ENCODE measurements at places on chromosomes 11 and 22.

- no peak for DNase-seq
Measured at GRCh38 chr22:28955817-28956216, 72.4 kb downstream of the ZNRF3 start.

DNA sequence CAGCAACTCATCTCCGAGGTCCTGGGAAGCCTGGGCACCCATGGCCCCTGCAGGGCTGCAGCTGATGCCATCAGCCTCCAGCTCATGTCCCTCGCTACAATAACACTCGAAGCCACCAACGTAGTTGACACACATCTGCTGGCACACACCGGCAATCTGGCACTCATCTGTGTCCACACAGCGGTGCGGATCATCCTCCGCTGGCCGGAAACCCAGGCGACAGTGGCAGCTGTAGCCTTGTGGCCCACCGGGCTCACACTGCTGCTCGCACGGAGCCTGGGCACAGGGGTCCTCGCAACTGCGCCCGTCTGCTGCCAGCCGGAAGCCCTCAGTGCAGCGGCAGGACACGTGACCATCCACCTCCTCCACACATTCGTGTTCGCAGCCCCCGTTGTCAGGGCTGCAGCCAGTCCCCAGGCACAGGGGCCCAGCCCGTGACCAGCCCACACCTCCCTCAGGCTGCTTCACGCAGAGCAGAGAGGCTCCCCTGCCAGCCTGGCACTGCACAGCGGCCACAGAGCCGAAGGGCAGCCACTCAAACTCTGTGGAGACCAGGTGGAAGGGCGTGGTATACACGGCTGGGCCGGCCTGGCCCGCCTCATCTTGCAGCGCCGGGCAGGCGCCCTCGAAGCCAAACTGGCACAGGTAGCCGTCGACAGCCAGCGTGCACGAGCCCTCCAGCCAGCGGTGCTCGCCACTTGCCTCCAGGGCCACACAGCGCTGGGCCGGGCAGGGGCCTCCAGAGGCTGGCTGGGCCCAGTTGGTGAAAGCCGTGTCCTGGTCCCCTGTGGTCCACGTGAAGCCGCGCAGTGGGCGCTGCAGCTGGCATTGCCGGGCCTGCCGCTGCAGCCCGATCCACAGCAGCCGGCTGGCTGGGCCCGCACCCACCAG, 678 bp downstream of the CD248 start:
- DNase-seq = no peak

GRCh38 chr11:13316528-13316961, 39.0 kb downstream of the BMAL1 start:
- DNase-seq = no peak

DNA sequence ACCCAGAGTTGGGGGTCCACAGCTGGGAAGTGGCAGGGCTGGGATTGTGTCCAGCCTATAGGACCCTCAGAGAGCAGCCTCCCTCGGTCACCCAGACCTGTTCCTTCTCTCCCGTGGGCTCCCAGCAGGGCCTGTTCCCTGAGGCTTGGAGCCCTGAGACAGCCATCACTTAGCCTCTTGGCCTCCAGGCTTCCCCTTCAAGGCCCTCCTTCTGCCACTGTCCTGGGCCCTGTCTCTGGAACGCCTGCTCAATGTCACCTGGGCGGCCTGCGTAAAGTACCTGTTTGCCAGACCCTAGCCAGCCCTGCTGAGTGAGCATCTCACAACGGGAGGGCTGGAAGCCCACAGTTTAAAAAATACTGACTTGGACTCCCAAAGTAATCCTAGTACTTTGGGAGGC, 6.5 kb downstream of the MGAT3 start:
- DNase-seq = no peak

- DNase-seq = no peak
Measured at GRCh38 chr22:32164075-32164860, 5.2 kb upstream of the C22orf42 start.

- DNase-seq = no peak
Measured at GRCh38 chr11:27401833-27402316, 38.9 kb upstream of the CCDC34 start.

DNA sequence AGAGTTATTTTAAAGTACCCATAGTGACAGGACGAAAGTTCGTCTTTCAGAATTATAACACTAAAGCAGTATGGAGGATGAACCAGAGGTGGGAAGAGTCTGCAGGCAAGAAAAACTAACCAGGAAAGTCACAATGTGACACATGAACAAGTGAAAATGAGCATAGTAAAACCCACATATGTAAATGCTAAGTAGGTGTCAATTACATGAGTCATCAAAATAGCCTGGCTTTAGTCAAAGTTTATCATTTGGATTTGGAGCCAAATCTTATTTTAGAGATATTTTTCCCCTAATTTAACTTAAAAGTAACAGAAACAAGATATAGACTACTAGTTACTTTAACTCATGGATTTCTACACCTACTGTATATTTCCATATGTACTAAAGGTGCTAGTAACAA, 159.8 kb downstream of the GRIA4 start:
- no peak for DNase-seq

- no peak for DNase-seq
Measured at GRCh38 chr11:64000026-64000739, 13.9 kb downstream of the OTUB1 start.

DNA sequence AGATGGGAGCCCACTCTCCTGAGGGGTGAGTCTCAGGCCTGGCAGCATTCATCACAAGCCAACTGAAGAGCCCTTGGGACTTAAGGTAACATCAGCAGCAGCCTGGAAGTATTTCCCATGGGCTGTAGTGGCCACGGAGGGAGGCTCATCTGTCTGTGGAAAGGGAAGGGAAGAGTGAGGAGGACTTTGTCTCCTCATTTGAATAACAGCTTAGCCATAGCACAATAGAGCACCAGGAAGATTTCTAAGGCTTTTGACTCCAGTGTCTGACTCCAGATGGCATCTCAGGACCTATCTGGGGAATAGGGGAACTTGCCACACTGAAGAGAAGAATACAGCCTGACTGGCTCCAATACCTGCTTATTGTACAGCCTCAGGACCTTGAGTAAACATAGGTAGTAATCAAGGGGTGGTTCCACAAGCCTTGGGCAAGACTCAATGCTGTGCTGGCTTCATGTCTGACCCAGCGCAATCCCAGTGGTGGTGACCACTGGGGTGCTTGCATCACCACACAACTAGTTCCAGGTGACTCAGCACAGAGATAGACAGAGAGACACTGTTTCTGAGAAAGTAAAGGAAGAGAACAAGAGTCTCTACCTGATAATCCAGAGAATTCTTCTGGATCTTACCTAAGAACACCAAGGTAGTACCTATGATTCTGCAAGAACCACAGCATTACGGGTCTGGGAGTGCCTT, 510.5 kb upstream of the CCDC179 start:
- DNase-seq = no peak

GRCh38 chr22:29886596-29886995, 3.6 kb downstream of the MTMR3 start:
- DNase-seq = no peak

DNA sequence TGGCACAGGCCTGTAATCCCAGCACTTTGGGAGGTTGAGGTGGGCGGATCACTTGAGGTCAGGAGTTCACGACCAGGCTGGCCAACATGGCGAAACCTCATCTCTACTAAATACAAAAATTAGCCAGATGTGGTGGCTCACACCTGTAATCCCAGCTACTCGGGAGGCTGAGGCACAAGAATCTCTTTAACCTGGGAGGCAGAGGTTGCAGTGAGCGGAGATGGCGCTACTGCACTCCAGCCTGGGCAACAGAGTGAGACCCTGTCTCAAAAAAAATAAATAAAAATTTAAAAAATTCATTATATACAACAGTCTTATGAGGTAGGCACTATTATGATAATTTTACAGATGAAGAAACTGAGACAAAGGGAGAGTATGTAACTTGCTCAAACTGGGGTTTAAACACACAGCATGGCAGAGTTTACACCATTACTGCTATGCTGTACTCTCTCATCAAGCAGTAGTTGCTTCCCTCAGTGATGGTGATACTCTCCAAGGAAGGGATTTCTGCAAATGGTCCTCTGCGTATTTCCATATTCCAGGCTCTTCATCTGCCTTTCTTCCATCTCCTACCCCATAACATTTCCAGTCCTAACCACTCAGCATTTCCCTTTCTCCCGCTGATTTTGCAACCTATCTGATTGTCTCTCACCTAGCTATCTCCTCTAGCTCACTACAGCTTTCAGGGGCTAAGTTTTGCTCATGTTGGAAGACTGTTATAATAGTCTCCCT, 95.3 kb downstream of the CCDC83 start:
- DNase-seq = no peak

DNA sequence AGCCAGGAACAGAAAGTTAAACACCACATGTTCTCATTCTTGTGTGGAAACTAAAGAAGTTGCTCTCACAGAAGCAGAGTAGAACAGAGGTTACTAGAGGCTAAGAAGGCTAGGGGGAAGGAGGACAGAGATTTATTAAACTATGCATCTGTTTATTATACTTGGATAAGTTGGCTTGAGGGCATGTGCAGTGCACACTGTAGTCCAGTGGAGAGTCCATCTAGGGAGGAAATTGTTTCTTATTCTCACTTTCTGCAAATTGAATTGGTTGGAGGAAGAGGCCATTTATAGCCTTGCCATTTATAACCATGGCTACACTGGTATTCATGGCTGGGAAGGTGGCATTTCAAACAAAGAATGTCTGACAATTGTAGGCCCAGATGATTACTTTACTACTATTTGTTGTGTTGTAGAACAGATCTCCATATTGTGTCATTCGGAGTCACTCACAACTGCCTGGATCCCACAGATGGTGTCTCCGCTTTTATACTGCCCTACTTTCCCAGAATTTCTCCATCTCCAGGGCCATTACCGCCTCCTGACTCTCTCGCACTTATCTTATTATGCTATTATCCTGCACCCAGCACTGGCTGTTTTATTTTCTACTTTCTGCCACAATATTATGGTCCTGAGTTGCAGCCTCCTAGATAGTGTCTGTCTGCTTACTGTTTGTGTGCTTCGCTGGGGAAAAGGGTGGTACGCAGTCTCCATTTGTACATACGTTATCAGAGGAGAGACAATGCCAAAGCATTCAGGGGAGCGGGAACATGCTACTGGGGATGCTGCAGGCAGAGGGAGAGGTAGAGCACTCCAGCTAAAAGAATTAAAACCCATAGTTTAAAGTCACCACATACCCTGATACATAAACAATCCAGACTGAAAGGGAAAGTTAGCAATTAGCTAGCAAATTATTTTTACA, 169.3 kb upstream of the BLID start:
- no peak for DNase-seq

DNA sequence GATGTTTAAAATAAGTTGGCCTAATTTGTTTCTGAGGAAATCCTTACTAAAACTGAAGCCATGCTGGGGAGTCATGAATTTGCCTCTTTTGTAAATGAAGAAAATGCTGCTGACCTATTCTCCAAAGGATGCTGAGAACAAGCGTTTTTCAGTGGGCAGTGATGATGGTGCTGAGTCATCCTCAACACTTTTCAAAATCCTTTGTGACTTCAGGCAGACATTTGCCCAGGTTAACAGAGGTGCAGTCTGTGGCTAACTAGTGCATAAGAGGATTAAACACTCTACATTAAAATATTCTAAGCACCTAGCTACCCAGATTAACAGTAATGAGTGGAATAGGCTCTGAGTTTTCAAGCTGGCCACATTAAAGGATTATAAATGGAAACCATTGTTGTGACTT, 509.0 kb downstream of the DLG2 start:
- DNase-seq = no peak

GRCh38 chr11:56911312-56911711, 77.4 kb upstream of the OR5AK2 start:
- no peak for DNase-seq

DNA sequence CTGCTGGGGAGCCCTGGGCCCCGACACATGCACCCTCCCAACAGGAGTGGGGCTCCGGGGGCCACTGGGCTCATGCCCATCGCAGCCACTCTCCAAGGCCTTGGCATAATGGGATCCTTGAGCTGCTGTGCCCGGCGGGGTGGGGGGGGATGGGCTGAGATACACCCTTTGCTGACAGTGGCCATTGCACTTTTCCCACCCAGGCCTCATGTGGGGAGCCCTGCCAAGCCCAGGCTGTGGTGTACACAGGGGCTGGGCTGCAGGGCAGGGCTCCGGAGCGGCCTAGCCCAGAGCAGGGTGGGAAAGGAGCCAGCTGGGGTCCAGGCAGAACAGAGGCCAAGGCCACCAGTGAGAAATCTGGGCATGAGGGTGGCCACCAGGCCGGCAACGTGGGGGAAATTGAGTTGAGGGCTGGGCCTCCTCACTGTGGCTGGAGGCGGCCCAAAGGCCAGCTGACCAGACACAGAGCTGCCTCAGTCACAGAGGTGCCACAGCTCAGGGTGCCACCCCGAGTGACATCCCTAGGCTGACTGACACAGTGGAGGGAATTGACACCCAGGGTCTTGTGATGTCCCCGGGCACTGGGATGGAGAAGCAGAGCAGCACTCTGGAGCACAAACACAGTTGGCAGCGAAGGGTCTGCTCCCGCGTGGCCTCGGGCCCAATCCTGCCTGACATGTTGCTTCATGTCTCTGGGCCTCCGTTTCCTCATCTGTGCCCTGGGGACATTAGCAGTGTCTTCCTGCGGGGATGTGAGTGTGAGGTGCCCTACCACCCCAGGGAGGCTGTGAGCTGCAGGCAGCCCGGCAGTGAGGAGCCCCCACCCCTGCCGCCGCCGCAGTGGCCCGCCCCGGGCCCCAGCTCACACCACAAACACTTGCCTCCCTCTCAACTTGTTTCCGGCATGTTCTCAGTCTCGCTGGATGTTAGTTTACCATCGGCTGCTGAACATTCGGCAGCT, 30.4 kb downstream of the RTN4R start:
- no peak for DNase-seq

GRCh38 chr11:117418737-117419481, 91.3 kb downstream of the CEP164 start:
- DNase-seq = no peak

DNA sequence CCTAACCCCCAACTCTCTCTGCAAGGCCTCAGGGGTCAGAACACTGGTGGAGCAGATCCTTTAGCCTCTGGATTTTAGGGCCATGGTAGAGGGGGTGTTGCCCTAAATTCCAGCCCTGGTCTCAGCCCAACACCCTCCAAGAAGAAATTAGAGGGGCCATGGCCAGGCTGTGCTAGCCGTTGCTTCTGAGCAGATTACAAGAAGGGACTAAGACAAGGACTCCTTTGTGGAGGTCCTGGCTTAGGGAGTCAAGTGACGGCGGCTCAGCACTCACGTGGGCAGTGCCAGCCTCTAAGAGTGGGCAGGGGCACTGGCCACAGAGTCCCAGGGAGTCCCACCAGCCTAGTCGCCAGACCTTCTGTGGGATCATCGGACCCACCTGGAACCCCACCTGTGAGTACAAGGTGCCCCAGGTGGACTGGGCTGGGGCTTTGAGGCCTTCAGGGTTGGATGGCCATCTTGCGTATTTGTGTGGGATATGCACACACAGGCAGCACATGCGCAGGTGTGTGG, at the start of gene BEST1:
TSS of gene BEST1 (plus strand) at position 317 of the 513 bp plus-strand sequence. CDS start 1,456 bp downstream, outside the sequence.
- no peak for DNase-seq

- DNase-seq = no peak
Measured at GRCh38 chr11:81345609-81346008, 1388.1 kb downstream of the FAM181B start.

DNA sequence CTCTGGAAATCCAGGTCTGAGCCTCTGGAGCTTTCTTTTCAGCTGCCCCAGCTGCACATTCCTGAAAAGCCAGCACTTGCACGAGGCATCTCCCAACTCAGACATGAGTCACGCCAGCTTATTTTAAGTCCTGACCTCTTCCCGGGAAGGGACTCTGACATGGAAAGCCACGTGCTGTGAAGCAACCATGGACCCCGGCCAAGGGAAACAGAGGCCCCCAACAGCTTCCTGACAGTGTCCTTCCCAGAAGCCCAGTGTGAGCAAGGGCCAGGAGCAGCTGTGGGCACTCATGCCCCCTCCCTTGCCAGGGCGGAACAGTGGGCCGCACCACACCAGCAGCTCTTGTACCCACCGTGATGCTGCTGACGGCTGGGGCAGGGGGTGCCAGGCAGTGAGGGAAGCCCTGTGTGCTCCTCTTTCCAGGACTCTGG, 118.8 kb upstream of the CADM1 start:
- no peak for DNase-seq
